ENCODE measurements at places on chromosomes 4 and X.

DNA sequence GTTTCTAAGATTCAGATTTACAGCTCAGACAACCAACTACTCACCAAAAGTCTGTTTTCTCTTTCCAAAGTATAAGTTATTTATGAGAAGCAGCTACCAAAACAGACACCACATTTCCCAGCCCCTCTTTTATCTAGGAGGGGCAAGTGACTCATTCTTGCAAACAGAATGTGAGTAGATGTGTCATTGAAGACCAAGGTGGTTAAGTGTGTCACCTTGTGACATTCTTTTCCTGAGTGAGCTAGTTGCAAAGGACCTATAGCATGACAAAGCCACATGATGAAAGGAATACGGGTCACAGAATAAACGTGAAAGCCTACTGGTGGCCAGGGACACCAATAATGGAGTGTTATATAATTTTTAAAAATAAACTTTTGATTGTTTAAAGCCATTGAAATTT is 50.0 kb downstream of the SLC7A11 start:
- DNase-seq = no peak

DNA sequence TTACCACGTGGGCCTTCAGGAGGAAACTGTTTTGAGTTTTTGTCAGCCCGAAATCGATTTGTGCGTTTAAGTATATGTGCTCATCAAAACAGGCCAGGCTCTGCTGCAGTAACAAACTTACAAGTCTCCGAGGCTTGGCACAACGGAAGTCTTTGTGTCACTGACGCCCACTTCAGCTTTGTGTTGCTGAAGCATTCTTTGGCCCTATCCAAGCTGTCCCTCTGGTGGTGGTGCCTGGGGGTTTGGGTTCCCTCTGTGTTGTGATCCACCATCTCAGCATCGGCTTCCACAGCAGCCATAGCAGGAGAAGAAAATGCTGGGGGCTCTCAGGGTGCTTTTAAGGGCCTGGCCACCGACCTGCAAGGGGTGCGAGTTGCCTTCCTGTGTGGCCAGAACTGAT is 176.4 kb downstream of the PTTG2 start:
- no peak for DNase-seq

GRCh38 chrX:46727441-46727840 is 31.5 kb downstream of the SLC9A7 start:
- DNase-seq = no peak

GRCh38 chrX:124333862-124334261 is 1.4 kb downstream of the TEX13D start:
- no peak for DNase-seq

GRCh38 chr4:156924774-156925315 is 46.8 kb downstream of the PDGFC start:
- no peak for DNase-seq

DNA sequence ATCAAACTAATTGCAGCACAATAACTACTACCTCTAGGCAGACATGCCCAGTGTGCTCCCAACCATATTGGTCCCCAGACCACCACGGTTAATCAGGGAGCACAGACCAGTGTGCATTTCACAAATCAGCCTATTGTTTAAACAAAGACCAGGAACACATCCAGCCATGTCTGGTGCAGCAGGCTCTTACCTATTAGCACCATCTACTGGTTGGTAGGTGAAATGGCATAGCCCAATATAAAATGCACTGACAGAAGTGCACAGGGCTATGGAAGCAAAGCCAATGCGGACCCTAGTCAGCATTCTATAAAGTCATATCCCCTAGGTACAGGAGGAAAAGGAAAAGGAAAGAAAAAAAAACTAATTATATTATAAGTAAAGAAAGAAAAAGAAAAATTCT is 15.5 kb upstream of the CYLC1 start:
- no peak for DNase-seq

Measured in activated CD4-positive, CD25-positive, alpha-beta regulatory T cell treated with anti-CD3 and anti-CD28 coated beads, Interleukin-2, amount 50 U/mL, for 16 hours (primary cell).